ENCODE measurements at places on chromosomes 11 and 22. TPM values are rescaled to one million over a fixed set of nuclear protein-coding genes. Genes with fewer than 3 reads are reported as not detected.

The TNNT3 gene
- not detected for polyA plus RNA-seq

The HTATIP2 gene
- polyA plus RNA-seq = 34.6 TPM

The PGA3 gene
- polyA plus RNA-seq = not detected

The MOGAT2 gene
- polyA plus RNA-seq = not detected

The SCARF2 gene
- 28.8 TPM for polyA plus RNA-seq

The DSCAML1 gene
- polyA plus RNA-seq = not detected

The FXYD2 gene
- not detected for polyA plus RNA-seq

The ASCC2 gene
- 48.5 TPM for polyA plus RNA-seq

The CNTN5 gene
- polyA plus RNA-seq = not detected

The GP1BB gene
- 1.3 TPM for polyA plus RNA-seq

The ALDH3B1 gene
- 74.2 TPM for polyA plus RNA-seq

The MAJIN gene
- not detected for polyA plus RNA-seq

The POLR2L gene
- polyA plus RNA-seq = 308 TPM

- no peak for DNase-seq
Measured at GRCh38 chr11:17634776-17635550, 84.4 kb upstream of the MYOD1 start.

GRCh38 chr11:110077831-110078325, 15.3 kb upstream of the ZC3H12C start:
- DNase-seq = no peak

- DNase-seq = no peak
Measured at GRCh38 chr11:112724496-112724790, 236.8 kb upstream of the NCAM1 start.

DNA sequence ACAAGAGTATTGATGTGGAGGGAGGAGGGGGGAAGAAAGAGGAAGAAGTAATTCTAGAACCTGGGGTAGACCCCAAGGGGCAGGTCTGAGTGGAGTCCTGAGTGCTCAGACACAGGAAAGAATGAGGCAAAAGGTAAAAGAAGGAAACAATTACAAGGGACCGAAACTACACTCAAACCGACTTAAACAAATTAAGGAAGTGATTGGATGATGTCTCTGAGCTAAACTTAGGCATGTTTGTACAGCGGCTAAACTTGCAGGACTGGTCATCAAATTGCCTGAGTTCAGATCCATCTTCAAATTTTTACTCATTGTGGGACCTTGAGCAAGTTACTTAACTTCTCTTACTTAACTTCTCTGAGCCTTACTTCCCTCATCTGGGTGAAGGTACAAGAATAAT, 86.3 kb upstream of the LRRC55 start:
- no peak for DNase-seq

DNA sequence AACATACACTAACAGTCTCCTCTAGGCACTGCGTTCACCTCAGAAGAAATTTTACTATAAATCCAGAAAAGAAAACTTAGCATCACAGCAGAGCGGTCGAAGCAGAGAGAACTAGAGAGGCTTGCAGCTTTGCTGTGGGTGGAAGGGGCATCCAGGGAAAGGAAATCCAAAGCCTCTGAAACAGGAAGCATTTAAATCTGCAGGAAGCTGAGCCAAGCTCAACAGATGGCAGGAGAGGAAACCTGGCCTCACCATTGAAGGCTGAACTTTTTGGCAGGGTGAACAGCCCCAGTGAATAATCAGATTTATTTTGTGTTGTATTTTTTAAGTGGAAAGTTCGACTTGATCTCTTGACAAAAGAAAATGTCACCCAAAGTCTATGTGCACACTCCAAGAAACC, 858.1 kb downstream of the OPCML start:
- DNase-seq = no peak

- no peak for DNase-seq
Measured at GRCh38 chr22:41239443-41240128, 1.1 kb downstream of the CHADL start.

DNA sequence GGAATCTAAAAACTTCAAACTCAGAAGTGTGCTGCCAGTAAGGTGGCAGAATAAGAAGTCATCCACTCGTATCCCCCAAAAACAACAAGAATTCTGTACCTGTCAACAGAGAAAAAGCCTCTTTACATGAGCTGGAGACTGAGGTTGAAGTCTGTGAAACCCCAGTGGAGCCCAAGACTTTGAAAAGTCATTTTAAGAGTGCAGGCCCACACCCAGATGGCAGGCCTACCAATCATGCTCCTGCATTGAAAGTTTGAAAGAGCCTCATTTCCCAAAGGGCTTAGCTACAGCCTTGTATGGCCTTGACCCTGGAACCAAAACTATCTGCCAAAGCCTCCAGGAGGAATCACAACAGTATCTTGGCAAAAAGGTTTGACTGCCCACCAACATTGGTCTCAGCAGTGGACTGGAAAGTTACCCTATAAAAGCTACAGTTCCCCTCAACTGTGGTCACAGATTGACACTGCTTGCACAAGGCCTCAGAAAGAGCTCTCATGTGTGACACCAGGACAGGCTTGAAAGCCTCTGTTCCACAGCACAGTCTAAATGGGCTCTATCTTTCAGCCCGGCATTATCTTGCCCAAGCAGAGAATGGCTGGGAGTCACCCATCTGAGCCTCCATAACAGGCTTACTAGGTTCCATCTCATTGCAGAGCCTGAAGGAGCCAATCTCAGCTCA, 47.7 kb downstream of the SLC22A9 start:
- DNase-seq = no peak

DNA sequence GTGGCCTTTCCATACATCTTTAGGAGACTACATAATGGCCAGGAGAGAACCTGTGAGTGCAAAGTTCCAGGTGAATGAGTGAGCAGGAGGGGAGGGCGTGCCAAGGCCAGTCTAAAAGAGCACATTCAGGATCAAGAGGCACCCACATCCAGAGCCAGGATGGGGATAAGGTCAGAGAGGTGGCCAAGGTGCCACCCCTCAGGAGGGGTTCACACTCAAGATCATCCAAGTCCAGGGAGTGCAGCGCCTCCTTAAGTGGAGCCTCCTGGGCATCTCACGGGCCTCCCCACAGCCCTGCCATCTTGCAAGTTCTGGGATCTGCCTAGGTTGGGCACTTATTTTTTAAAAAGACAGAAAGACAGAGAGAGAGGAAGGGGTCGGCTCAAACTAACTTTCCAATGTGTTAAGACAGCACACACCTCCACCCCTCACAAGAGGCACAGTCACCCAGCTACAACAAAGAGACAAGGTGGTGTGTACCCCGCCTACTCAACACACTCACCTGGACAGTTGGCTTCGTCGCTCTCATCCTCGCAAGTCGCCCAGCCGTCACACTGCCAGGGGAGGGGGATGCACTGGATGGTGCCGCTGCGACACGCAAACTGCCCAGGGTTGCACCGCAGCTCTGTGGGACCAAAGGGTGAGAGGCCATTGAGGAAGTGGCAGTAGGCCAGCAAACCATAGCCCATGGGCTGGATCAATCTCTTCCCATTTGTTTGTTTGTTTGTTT, 33.2 kb downstream of the DGCR2 start:
- no peak for DNase-seq

DNA sequence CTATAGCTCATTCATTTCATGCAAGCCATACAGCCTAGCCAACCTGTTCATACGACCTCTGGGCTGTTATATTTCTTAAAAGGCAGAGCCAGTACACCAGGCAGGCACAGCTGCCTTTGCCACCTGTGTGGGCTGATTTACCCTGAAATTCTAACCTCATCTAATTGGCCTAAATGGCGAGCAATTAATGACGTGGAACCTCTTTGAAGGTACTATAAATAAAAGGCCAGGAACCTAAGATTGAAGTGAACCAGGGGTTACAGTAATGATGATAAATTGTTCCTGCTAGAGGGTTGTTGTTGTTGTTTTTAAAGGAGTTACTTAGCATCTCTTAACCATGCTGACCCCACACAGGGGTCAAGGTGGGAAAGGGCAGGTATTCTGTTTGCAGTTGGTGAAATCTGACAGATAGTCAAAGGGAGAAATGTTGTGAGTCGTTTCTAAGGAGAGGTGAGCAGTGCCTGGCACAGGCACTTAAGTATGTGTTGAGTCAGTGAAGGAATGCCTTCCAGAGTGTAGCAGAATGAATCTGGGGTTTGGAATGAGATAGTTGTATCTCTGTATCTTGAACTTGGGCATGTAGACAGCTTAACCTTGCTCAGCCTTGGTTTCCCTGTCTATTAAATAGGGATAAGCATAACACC, 213.5 kb upstream of the NAV2 start:
- DNase-seq = no peak

DNA sequence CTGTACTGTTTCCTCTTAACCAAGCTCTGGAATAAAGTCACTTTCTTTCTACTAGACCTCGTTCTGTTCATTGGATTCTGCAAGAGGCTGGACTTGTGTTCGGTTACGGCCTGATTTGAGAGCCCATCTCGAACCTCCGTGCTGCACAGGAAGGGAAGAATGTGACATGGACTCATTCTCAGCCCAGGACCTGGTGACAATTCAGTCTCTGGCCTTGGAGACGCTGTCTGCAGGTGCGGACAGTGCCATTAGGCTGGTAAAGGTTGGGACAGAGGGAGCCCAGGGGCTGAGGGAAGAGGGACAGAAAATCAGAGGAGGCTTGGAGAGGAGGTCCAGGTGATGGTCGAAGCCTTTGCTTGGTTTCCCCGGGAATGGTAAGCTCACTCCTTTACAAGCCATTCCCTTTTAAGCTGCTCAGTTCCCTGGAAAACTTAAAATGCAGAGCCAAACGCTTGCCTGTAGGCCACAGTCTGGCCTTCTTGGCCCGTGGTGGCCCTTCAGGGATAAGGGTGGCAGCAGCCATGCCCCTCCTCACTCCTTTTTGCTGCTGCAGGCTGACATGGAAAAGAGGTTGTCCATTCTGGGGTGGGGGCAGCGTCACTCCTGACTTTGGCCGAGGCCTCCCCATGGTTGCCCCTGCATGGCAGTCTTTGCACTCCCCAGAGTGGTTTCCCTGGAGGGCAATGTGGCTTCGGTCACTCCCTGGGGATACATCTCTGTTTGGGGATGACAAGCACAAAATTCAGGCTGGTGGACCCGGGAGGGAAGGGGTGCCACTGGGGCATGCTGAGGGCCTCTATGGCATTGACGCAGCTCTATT, 52.3 kb downstream of the SHISAL1 start:
- no peak for DNase-seq

DNA sequence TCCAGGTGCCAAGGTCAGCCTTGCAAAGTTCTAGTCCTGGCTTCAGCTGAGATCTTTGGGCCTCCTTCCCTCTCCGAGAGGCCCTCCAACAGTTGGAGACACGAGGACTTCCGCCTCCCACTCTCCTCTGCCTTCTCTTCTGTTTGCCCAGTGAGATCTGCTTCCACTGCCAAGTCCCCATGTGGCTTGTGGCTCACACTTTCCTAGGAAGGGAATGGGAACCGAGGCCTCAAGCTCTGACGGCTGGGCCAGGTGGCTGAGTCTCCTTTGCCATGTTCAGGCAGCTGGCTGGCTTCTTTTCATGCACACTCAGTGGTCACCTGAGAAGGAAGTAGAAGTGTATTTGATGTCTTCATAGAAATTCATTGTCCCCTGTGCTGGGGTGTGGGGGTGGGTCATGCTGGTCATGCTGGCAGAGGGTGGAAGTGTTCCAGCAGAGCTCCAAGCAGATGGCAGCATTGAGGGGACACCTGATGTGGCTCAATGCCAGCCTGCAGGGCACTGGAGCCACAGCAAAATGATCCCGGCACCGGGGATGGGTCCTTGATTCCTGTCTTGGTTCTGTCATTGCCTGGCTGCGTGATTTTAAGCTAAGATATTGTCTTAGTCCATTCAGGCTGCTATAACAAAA, 130.4 kb downstream of the ADAMTS15 start:
- no peak for DNase-seq

- no peak for DNase-seq
Measured at GRCh38 chr11:1750481-1750839, at the start of gene IFITM10. IFITM10 (minus strand) TSS chr11:1750595; CDS start chr11:1750442, 153 bp downstream.

DNA sequence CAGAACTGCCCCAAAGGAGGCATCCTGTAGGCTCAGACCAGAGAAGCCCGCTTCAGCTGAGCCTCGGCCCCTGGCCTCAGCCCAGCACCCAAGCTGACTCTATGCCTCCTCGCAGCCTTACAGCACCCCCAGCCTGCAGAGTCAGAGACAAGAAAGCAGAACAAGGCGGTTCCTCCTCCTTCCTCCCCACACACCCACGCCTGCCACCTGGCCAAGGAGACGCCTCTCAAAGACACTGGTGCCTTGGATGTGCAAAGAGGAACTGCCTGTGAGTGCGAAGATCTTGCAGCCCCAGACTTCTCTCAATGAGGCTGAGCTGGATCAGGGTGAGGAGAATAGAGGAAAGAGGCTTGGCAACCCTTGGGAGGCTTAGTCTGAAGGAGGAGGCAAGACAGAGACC, 60.2 kb downstream of the PDE2A start:
- DNase-seq = no peak

- DNase-seq = no peak
Measured at GRCh38 chr22:19065929-19066328, 56.3 kb downstream of the DGCR2 start.

DNA sequence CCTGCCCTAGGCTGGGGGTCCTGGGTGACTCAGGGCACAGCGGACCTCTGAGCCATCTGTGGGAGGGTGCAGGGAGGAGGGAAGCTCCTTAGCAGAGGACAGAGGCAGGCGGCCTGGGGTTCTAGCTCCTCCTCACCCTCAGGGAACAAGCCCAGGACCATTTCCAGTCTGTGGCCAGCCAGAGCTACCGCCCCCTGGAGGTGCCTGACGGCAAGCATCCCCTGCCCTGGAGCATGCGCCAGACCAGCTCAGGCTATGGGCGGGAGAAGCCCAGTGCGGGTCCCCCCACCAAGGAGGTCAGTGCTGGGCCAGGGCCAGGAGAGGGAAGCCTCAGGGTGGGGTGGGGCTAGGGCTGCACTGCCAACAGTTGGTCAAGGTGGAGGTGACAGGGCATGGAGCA, 26.0 kb upstream of the LRRC10B start:
- no peak for DNase-seq

GRCh38 chr11:29251738-29252137, 765.1 kb downstream of the KCNA4 start:
- no peak for DNase-seq

DNA sequence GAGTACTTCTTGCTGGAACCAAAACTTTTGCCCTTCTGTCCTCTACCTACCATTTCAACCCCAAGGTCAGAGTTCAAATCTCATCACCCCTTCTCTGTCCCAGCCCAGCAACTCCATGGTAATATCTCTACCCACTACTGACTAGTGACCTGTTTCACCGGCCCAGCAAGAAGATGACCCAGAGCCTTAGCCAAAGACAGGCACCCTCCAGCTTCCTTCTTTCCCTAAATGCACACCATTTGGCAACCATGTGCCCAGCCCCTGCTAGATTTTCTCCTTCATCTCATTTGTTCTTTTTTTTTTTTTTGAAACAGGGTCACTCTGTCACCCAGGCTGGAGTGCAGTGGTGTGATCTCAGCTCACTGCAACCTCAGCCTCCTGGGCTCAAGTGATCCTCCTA, 14.9 kb downstream of the ARAP1 start:
- DNase-seq = no peak

- DNase-seq = no peak
Measured at GRCh38 chr22:22810471-22810870, 77.1 kb upstream of the IGLL5 start.

GRCh38 chr11:66042227-66042995, 6.5 kb downstream of the GAL3ST3 start:
- DNase-seq = no peak

GRCh38 chr11:121763526-121763925, 310.8 kb upstream of the SORL1-AS1 start:
- no peak for DNase-seq
